ENCODE measurements at places on chromosomes 7 and 10.

DNA sequence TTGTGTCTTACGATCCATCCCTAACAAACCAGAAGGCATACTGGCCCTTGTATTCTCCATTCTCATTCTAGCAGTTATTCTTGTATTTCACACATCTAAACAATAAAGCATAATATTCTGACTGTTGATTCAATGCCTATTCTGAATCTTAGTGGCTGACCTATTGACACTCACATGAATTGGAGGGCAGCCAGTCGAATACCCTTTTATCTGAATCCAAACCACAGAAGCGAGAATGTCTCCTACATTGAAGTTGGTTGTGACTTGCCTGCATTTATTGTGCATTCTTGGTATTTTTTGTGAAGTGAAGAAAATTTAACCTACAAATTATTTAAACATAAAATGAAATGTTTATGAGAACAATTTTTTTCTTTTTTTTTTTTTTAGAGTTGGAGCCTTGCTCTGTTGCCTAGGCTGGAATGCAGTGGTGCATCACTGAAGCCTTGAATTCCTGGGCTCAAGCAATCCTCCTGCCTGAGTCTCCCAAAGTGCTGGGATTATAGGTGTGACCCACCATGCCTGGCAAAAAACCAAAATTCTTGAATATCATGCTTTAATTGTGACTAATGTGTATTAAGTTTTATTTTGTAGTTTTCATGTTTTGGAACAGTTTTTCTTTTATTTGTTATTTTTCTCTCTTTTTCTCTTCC, 22.7 kb downstream of the EXOC4 start:
- no peak for DNase-seq

GRCh38 chr7:88203401-88203800, 16.4 kb downstream of the SRI start:
- no peak for DNase-seq

DNA sequence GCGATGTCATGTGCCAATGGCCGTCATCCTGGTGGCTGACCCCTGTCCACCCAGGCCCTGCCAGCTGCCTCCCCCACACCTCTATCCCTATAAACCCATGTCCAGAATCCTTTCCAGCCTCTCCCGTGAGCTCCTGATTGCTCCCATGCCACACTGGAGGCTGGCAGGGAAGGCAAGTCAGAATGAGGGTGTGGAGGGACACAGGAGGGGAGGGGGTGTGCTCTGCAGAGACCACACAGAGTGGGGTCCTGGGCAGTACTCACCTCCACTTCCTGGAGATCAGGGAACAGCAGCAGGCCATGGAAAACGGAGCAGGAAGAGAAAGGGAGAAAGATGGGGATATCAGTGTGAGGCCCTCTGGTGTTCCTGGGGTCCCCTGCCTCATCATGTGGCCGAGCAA, 15.7 kb downstream of the SPOCK2 start:
- no peak for DNase-seq

DNA sequence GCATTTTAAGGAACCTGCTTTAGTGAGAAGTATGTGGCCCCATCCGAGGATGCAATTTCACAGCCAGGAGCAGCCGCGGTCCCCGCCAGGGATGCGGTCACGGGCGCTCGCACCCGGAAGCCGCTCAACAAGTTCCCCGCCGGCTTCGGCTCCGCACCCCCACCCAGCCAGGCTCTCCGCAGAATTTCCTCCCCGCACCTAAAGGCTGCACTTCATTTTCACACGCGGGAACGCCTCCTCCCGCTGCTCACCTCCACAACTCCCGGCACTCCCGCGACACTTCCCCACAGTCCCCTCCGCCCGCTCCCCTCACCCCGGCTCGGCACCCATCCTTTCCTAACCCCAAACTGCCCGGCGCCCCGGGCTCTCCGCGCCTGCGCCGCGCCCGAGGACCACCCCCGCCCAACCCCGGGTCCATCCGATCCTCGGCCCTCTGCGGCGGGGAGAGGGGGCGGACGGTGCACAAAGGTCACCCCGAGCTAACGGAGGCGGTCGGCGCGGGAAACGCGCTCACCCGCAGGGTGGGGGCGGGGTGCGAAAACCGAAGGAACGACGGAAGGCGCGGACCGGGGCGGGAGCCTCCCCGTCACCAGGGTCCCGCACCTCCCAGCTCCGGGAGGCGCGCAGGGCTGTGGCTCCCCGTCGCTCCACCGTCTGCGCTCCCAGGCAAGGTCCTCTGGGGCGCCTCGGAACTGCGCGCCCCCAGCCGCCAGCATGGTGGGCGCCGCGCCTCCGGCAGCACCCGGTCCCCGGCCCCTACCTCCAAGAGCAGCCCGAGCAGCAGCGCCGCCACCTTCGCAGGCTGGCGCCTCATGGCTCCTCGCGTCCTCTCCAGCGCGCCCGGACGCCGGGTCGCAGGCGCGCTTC, 558 bp downstream of the VOPP1 start:
- no peak for DNase-seq

GRCh38 chr7:99617192-99617781, 541 bp downstream of the ZSCAN25 start:
- no peak for DNase-seq

GRCh38 chr7:6226194-6226799, 46.1 kb downstream of the CYTH3 start:
- DNase-seq, result no peak

DNA sequence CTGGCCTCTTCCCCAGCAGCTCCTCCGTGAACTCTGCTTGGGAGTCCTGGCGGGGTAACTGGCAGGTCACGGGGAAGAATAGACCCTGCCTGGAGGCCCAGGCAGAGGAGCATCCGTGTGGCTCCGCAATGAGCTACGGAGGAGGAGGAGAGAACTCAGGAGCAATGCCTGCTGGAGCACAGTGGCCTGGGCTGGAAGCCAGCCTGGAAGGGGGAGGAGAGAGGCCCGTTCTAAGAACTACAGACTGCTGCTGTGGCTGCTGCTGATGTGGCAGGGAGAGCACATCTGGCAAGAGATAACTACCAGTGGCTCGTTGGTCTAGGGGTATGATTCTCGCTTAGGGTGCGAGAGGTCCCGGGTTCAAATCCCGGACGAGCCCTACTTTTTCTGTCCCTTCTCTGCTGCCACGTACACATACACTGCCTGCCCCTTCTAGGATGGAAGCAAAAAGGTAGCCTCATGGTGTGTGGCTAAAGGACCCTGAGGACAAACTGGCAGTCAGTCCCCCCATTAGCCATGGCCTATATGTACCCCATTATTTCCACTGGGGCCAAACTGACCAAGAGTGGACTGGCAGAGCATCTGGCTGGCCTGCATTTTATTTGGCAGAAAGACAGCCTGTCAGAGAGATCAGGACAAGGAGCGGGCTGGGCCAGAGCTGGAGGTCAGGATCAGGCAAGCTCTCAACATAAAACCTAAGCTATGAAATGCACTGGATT, 7.7 kb upstream of the OPN1SW start:
- peak; percentile 37 for DNase-seq

- no peak for DNase-seq
These were observed 462.8 kb upstream of the ZWINT start for GRCh38 chr10:56823849-56824248.

- no peak for DNase-seq
These were observed 19.6 kb upstream of the AMZ1 start for GRCh38 chr7:2668401-2668800.

DNA sequence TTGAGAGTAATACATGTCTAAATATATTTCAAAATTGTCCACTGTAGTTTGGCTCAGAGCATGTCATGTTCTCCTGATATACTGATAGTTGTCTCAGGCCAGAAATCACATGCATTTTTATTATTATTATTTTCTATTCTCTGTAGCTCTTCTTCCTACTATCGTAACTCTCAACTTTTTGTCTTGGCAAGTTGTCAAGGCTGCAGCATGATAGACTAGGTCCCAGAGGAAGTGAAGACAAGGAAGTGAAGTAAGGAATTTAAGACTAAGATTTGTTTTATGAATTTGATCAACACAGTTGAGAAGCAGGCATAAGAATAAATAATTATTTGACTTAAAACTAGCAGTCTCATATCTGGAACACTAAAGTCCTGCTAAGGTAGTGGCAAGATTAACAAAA, 369.5 kb downstream of the ABCA13 start:
- no peak for DNase-seq

DNA sequence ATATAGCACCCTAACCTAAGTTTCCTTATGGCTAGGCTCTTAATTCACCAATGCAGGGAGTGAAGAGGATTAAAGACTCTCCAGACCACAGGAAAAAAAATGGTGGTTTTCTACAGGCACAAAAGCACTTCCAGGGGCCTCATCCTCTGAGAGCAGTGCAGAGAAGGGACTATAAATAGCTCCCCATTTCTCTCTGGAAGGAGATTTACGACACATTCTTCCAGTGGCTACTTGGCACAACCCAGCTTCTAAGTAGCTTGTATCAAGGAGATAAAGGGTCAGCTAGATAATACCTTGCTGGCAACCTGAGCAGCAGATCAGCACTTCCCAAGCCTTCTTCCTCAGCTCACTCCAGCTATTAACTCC, 73.5 kb downstream of the CRPPA start:
- no peak for DNase-seq

DNA sequence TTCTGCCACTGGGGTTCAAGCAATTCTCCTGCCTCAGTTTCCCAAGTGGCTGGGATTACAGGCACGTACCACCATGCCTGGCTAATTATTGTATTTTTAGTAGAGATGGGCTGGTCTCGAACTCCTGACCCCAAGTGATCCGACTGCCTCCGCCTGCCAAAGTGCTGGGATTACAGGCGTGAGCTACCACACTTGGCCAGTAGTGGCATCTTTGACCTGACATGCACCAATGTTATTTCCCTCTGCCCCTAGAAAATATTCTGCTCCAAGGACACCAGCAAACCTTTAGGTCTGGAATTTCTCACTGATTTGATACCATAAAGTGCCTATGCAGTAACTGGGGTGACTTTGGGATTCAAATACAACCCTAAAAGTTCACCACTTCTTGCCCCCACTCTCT, 179.4 kb downstream of the ARID5B start:
- DNase-seq, result no peak

DNA sequence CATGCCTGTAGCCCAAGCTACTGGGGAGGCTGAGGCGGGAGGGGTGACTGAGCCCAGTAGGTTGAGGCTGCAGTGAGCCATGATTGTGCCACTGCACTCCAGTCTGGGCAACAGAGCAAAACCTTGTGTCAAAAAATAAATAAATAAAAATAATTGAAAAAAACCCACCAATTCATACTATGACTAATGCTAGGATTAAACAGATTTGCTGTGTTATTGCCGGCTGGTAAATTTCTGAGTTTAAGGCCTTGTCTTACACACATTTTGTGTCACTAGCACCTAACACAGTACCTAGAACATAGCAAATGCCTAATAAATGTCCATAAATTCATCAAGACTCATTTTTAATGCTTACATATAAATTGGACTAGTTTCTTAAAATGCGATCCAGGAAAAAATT, 8.7 kb downstream of the ESYT2 start:
- DNase-seq, result no peak

DNA sequence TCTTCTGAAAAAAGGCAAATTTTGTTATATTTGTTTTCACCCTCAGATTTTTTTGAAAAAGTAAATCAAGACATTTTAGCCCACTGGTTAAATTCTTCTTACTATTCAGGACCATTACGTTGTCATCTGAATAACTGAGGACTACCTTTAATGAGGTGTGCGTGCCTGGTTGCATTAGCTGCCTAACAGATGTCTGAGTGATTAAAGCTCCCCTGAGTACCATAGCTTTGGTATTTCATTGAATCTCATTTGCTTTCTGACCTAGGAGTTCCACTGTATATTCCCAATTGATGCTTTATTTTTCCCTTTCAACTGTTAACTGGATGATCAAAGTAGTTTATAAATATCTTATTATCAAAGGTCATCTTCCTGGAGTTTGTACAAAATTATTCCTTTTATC, 410.0 kb upstream of the SEMA3D start:
- no peak for DNase-seq

GRCh38 chr10:99224766-99225165, 10.9 kb downstream of the HPSE2 start:
- no peak for DNase-seq

- DNase-seq, result no peak
These were observed 299.7 kb upstream of the AKR1E2 start for GRCh38 chr10:4526311-4526731.

GRCh38 chr7:97117035-97117371, 495 bp upstream of the SDHAF3 start:
- no peak for DNase-seq

DNA sequence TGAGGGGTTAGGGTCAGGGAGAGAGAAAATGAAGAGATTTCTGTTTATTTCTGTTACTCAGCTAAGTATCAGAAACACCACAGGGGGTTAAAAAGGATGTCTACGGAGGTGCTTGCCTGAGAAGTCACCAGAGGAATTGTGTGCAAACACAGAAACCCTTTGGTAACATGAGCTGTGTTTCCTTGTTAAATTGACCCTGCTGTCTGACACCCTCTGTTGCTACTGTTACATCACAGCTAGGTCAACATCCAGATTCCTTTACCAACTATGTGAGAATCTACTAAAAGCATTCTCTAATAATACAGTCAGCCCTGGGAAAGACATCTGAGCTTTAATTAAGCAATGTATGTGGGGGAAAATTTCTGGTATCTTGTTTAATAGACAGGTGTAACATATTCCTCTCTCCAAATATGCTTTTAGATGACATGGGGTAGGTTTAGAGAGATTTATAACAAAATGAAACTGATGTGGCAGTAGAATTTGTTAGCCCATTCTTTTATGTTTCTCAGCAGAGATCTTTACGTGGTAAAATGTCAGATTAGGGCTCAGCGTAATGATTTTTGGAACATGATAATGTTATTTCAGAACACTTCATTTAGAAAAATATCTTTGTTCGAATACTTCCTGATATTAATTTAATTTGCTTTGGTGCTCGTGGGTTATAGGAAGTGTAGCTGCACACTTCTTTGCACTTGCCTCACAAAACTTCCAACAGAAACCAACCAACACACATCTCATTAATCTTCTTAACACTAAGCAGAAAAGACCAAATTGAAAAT, 168.0 kb upstream of the AHR start:
- no peak for DNase-seq

- DNase-seq, result no peak
These were observed 231.0 kb upstream of the PRSS58 start for GRCh38 chr7:142488842-142489241.

DNA sequence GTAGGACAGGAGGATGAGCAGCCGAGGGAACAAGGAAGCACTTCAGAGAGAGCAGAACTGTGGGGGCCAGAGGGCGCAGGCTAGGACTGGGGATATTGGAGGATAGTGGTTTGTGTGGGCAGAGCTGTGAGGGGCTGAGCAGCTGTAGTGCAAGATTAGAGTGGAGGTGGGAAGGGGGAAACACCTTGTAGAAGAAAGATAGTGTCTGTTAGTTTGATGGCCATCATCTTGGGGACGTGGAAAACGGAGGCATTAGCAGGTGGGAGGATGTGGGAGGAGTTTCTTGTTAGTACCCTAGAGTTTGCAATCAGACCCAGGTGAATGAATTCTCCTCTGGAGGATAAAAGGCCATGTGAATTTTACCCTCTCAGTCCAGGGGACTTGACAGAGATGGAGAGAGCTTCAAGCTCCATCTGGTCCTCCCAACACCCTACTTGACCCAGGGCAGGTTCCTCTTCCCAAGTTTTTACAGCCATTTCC, 34.0 kb downstream of the PRSS2 start:
- no peak for DNase-seq

All from nucleus accumbens (tissue), 56 donors.